ENCODE measurements at places on chromosomes 3 and 15.

DNA sequence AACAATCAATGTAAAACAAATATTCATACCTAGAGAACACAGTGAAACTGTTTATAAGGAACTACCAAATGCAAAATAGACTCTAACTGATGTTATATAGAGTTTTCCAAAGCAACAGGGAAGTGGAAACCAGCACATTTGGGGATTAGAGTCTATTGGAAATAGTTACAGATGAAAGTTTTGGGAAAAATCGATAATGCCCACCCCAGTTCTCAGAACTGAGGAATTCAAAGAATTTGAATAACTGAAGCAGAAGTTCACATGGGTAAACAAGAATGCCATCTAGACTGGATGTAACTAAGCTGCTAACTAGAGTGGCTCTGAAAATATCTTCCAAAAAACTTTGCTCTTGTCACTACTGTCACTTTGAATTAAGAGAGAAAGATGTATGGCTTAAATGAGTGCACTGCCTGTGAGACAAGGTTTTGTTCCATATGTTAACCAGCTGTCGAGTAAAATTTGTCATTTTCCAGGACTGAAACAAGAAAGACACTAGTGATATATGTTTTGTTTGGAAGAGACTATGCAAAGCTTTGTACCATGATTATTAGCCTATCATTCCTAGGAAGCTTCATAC, 9.2 kb upstream of the DENND4A start:
- DNase-seq = no peak

GRCh38 chr3:87575550-87575949, 299.2 kb upstream of the POU1F1 start:
- no peak for DNase-seq

DNA sequence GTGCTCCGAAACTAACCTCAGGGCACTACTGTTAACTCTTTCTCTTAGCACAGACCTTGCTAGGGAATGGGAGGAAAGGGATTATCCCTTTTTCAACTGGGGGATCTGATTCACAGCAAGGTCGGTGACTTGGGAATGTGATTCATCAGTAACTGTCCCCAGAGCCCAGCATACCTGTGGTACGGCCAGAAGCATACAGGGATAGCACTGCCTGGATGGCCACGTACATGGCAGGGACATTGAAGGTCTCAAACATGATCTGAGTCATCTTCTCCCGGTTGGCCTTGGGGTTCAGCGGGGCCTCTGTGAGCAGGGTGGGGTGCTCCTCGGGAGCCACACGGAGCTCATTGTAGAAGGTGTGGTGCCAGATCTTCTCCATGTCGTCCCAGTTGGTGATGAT, 2.3 kb downstream of the ACTC1 start:
- DNase-seq = no peak

- no peak for DNase-seq
These were observed 93.4 kb downstream of the CHCHD4 start for GRCh38 chr3:14031271-14031670.

- no peak for DNase-seq
These were observed 34.0 kb upstream of the TNFAIP8L3 start for GRCh38 chr15:51128701-51129100.

GRCh38 chr3:98657457-98657856, 64.0 kb upstream of the CPOX start:
- DNase-seq = peak; percentile 2

DNA sequence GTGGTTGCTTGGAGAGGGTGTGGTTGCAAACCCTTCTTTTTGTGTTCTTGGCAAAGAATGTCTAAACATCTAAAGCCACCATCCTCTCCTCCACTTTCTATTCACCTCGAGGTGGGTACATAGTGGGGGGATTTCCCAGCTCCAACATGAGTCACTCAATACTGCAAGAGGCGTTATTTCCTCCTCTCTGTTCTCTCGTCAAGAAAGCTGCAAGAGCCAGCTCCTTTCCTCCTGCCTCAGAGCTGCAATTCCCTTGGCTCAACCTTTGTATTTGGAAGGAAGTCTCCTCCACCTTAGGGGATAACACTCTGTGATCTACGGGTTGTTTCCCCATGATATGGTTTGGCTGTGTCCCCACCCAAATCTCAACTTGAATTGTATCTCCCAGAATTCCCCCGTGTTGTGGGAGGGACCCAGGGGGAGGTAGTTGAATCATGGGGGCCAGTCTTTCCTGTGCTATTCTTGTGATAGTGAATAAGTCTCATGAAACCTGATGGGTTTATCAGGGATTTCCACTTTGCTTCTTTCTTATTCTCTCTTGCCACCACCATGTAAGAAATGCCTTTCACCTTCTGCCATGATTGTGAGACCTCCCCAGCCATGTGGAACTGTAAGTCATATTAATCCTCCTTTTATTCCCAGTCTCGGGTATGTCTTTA, 138.4 kb downstream of the PLCL2 start:
- DNase-seq = peak; percentile 20

- DNase-seq = no peak
These were observed 1057.2 kb downstream of the NAALADL2 start for GRCh38 chr3:175916191-175916934.

Measured in CD4-positive, alpha-beta T cell treated with Interferon gamma for 1 hour (primary cell).